Cardiac fibroblast (primary cell): ENCODE measurements at places on chromosomes 4 and X.

GRCh38 chr4:48490680-48491513 lies 845 bp downstream of the ZAR1 start:
- DNase-seq, result no peak

- no peak for DNase-seq
These were observed 174.2 kb upstream of the HCCS start for GRCh38 chrX:10936976-10937375.

- DNase-seq, result no peak
These were observed 81.3 kb downstream of the PLS3 start for GRCh38 chrX:115642311-115642710.

DNA sequence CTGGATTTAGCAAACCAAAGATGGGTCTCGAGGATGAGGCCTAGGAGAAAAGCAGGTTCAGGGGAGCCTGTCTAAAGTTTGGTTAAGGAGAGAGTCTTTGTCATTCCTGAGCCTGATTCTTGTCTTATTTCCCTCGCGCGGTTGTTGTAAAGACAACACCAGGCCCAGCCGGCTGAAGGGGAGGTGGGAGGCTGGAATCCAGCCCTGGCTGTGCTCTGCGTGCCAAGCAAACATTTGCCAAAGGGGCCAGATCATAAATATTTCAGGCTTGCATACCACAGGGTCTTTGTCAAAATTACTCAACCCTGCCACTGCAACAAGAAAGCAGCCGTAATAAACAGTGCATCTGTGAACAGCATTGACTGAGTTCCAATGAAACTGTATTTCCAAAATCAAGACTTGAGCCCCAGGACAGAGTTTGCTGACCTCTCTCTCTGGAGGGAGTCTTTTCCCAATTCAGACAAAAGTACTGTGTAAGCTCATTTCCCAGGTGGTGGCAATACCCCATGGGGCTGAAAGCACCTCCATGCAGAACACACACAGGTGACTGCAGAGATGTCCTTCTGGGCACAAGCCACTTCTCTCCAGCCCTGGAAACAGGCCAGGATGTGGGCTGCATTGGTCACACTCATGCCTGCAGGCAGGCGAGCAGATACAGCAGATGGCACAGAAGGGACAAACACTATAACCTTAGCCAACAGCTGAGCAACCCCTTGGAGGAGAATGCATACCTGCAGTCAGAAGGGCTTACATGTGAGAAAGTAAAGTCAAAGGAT lies 320.3 kb downstream of the STK32B start:
- no peak for DNase-seq

- DNase-seq, result no peak
These were observed at the start of gene RAB33B for GRCh38 chr4:139454111-139455045. RAB33B (plus strand) TSS chr4:139454121; CDS start chr4:139454196, 75 bp downstream.

DNA sequence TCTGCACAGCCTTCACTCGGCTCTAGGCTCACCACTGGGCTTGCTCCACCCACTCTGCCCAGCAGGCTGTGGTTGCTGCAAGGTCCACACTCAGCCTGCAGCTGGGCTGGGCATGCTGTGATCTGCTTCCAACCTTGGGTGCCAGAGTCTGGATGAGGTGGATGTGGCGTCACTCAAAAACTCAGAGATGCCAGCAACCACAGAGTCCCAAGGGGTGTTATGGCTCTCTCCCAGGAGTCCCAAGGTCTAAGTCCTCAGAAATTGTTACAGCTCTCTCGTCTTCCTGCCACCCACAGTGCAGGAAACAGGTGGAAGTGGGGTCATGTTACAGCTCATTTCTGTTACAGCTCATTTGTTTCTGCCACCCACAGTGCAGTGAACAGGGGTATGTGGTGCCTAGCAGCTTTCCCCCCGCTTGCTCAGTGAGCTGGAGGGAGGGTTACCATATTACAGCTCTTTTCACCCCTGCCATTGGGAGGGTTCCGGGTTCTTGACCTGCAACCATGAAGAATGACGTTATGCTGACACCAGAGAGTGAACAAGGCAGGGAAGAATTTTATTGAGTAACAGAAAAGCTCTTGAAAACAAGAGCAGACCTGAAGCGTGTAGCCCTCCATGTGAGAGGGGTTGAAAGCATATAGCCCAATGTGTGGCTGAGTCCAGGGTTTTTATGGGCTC lies 893.9 kb downstream of the PCDH7 start:
- no peak for DNase-seq

- DNase-seq, result peak; percentile 17
These were observed 79.8 kb upstream of the GPM6A start for GRCh38 chr4:175891851-175892250.

DNA sequence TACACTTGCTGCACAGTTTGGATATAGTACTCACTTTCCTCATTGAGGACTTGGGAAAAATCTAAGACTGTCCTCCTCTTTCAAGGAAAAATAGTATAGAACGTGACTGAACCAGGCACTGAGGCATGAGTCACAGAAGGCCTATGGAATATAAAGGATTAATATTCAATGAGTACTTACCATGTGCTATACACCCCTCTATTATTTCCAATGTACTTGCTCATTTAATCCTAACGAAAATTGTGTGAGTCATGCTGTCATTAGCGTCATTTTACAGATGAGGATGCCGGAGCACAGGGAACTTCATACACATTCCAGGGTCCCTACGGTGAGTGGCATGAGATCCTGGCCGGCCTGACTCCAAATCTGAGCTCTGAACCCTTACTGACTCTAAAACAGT lies 2136.2 kb upstream of the TENM3 start:
- no peak for DNase-seq

DNA sequence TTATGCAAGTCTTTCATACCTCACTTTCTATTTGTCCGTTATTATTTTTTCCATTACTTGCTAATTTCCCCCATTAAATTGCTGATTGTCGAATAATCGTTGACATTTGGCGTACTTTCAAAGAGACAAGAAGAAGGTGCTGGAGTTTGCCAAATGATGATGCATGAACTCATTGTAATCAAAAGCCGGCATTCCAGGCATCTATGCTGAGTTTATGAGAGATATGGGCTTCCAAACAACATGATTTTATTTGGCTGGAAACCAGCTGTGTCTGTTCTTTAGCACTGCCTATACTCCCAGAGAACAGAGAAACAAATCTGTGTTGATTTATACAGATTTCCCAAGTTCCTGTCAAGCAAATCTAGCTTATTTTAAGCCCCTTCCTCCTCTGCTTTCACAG lies 80.8 kb upstream of the RPS6KA3 start:
- peak; percentile 19 for DNase-seq
